ENCODE measurements at places on chromosomes 1 and 21. TPM values are rescaled to one million over a fixed set of nuclear protein-coding genes. Genes with fewer than 3 reads are reported as not detected.

DNA sequence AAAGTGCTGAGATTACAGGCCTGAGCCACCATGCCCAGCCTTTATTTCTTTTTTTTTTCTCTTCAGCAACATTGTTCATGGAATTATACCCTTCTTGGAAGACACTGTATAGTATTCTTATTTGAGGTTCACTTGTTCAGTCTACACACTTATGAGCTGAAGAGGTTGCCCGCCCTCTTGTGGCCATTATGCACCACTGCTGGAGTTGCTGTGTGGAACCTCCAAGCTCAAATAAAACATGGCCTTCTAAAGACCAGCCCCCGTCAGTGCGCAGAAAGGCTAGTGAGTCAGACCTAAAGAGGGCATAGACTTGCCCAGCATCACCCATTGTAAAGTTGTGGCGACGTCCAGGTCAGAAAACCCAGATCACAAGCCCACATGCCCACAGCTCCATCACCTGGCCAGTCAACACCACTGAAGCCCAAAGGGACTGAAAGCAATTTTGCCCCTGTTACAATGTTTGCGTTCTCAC is 20.4 kb downstream of the LURAP1 start:
- DNase-seq = peak; percentile 49

DNA sequence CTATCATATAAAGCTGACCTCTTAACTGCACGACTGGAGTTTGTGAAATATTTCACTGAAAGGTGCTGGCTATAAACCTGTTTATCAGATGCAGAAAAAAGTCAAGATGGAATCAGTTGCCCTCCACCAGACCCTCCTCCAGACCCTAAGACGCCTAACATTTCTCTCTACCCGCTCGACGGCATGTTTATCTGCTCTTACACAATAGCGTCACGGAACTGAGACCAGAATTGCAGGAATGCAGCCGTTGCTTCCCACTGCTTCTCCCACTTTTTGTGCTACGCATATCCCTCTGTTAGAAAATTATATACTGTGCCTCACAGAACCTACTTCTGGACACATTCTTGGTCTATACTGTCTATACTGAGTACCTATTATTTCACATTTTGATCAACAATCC is 28.2 kb upstream of the FAM131C start:
- DNase-seq = no peak

Gene FCAMR
- total RNA-seq = not detected

GRCh38 chr1:222104694-222105392 is 363.0 kb upstream of the DUSP10 start:
- no peak for DNase-seq

DNA sequence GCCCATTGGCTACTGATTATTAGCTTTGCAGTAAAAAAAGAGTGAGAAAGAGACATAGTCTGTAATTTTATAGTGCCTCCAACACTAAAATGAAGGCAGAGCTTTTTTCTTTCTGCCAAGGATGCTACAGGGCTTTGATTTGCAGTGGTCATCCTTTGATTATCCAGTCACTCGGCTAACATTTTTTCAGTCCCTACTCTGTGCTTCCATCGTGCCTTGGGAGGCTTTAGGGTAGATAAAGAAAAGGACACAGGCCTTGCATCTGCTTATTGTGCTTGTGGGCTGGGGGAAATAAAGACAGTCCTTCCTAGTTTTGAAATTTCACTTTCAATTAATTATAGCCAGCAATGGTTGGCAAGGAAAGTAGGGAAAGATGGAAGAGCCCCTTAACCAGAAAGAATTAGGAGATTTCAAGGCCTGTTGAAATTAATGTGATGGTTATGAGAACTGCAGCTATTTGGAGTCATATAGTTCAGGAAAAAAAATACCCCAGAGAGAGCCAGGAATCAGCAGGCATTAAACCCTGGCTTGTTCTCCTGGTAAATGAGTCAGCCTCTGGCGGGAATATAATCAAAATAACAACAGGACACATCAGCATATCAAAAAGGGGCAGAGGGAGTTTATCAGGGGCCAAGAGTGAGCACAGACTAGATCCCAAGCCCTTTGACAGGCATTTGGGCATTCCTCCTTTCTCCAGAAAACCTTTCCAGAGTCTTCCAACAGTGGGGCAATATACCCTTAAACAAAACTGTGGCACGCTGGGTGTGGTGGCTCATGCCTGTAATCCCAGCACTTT is 27.4 kb downstream of the CACHD1 start:
- DNase-seq = no peak

Gene SELENBP1
- 70.8 TPM for total RNA-seq

DNA sequence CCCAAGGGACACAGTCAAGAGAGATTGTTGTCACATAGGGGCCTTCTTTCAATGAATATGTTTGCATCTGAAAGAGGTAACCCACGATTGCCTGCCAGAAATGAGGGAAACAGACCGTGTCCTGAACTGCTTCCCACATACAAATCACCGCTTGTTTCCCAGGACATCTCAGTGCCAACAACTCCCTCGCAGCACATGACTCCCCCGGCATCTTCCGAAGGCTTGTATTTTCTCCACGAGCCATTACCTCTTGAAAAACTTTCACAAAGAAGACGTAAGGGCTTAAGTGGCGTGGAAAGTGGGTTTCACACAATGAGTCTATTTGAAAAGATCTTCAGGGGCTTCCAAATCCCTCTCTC is 31.6 kb upstream of the PDE9A start:
- DNase-seq = peak; percentile 40

DNA sequence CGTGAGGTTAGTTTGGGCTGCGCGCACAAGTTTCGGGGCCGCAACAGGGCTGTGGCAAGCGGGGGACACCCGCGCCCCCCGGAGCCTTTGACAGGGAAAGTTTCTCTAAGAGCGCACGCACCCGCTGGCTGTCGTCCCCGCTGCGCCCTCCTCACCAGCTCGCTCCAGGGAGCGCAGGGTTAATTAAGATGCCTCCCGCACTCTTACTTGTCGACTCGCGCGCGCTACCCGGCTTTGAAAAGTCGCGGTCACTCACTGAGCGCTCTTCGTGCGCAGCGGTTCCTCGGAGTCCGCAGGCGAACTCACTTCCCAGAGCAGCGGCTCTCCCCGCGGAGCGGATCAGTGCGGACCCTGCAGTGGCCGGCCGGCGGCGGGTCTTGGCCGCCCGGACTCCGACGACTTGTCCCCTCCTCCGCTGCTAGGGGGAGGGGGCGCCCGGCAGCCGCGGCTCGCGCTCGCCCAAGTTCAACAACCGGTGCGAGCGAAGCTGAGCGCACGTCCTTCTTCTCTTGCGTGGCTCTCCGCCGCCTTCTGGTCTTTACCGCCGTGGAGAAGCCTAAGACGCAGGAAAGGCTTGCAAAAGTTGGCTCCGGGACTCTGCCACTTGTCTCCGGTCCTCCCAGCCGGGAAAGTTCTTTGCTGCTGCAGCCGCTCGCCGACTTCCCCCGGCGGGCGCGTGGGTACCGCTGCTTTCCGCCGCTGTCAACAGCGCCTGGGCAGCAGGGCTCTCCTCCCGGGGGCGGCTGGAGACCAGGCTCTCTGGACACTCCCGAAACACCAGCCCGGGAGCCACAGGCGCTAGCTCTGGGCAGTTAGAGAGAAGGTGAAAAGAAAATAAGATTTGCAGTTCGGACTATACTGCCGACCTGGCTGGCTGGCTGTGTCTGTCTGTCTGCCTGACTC is 506 bp downstream of the JUN start:
- DNase-seq = peak; percentile 56

- peak; percentile 51 for DNase-seq
These were observed 992 bp downstream of the TENT5C start for GRCh38 chr1:117606649-117607430.

DNA sequence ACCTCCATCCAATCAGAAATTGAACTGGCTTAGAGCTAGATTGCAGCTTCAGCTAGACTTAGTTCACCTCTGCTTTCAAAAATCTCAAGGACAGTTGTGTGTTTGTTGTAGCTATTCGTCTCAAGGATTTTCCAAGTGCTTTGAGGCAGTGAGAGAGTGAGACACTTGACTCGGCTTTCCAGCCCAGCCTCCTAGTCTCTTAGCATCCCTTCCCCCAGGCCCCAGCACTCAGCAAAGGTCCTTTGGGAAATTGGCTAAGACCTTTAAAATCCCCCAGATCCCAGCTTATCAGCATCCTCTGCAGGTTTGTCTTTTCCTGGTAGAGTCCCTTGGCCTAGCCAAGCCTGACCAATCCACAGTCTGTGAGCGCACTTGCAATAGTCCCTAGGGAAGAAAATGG is 47.9 kb upstream of the PROX1 start:
- no peak for DNase-seq

DNA sequence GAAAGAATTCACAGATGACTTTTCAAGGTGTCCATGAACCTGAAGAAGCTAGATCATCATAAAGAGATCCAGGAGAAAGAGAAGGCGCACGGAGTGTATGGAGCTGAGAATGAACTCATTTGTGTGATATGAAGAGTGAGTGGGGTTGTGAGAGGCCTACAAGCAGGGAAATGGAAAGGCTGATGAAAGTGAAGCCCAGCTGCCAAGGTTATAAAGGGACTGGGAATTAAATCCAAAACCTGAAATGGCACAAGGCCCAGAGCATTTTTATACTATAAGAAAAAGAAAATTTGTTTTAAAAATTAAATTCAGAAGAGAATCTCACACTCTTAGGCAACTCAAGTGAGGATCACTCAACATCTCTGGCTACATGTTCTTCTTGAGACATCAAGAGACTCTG is 43.4 kb downstream of the HSD3B1 start:
- no peak for DNase-seq

Gene OR2T33
- total RNA-seq = not detected

DNA sequence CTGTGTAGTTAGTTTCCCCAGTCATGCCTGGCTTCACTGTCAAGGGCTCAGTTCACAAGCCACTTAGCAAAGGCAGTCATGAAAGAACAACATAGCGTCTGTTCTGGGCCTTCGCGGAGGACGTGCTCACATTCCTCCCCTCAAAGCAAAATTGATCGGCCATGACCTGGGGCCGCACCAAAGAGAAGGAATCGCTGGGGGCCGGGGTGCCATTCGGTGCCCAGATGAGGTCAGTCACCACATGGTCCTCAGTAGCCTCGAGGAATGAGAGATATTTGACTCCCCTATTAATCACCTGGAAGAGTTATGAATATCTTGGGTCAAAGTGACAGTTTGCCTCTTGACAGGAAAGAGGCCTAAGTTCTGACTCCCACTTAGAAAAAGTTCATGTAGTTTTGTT is 251.1 kb upstream of the JUN start:
- no peak for DNase-seq

Gene AVPR1B
- not detected for total RNA-seq

Gene TBX15
- not detected for total RNA-seq

GRCh38 chr1:108679586-108680213 is 12.4 kb upstream of the PRPF38B start:
- no peak for DNase-seq

- no peak for DNase-seq
These were observed 1.6 kb downstream of the DMRTB1 start for GRCh38 chr1:53460666-53461322.

DNA sequence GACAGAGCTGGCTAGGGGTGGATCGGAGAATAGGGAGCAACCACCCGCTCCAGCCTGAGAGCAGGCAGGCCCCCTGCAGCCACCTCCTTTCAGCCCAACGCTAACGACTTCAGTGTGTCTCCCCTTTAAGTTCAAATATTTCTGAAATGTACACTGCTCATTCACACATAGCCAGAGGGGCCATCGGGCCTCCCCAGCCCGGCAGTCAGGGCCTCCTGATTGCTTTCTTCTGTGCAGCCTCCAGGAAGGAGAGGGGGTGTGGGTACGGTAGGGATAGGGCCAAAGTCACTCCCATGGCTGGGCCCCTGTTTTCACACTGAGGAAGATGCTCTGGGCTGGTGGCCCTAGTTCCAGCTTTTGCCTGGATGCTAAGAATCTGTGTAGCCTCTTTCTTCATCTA is 64.8 kb downstream of the EPHB2 start:
- no peak for DNase-seq
